ENCODE measurements at places on chromosomes 11 and 22.

GRCh38 chr11:20369826-20370225, 6.3 kb downstream of the HTATIP2 start:
- no peak for DNase-seq

GRCh38 chr11:105968021-105968697, 53.9 kb downstream of the MSANTD4 start:
- no peak for DNase-seq

DNA sequence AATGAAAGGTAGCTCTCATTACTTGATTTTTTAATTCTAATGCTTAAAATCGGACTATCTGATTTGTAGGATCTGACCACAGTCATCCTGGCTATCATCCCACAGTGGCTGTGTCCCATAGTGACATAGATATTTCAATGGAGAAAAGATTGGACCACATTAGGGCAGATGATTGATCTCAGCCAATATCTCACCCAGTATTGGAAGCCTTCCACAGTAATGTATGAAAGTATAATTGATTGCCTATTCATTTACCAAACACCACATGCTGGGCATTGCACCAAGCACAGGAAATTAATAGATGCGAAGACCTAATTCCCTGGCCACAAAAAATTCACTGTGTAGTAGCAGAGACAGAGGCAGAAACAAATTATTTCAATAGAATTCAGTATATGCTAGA, 37.6 kb downstream of the FZD4 start:
- no peak for DNase-seq

DNA sequence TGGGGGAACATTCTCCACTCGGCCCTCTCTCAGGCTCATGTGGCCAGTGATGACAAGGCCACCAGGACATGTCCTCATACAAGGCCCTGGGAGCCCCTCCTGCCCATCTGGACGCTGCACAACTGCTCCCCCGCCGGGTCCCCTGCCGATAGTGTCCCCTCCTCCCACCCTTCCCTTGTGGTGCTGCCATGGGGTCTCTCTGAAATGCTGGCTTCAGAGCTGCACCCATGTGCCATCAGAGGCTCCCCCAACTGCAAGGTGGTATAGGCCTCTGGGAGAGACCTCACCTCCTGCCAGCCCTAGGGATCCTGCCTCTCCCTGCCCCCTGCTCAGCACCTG, 113.0 kb downstream of the KCNQ1OT1 start:
- DNase-seq = no peak

DNA sequence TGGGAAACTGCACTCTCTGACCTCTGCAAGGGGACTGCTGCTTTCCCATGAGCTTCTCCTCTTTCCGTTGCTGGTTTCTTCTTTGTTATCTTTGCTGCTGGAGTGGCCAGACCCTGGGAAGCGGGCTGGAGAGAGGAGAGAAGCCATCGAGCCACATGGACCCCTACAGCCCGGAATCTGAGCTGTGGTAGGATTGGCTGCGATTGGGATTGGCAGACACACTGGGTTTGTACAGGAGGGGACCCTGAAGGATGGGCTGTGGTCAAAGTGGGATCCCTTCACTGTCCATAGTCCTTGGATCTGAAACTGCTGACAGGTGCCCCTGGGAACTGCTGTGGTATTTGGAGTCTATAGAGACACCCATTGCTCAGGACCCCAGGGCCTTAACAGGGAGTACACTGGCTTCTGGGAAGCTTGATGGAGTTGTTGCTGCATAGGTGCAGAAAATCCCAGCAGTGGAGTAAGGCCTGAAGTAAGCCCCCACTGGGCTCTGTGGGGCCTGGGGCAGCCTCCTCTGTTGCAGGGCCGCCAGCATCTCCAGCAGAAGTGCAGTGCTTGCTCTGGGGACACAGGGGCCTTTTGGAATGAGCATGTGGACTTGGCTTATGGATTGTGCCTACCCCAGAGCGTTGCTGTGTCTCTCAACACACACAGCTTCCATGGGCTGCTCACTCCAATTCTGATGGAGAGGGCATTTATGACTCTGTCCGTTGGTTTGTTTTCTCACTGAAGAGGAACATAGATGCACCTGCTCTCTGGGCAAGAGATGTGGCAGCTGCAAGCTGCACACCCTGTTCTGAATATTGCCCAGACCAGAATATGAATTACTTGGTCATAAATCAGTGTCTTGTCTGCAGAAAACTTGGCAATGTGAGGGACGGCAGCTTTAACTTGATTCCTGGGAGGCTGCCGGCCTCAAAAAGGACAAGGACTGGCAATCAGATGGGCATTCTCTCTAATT, 32.0 kb downstream of the BCR start:
- DNase-seq = no peak

GRCh38 chr11:34585735-34586487, 35.0 kb upstream of the EHF start:
- DNase-seq = no peak

- DNase-seq = no peak
These were observed 9.1 kb downstream of the PITPNM1 start for GRCh38 chr11:67496113-67496512.

DNA sequence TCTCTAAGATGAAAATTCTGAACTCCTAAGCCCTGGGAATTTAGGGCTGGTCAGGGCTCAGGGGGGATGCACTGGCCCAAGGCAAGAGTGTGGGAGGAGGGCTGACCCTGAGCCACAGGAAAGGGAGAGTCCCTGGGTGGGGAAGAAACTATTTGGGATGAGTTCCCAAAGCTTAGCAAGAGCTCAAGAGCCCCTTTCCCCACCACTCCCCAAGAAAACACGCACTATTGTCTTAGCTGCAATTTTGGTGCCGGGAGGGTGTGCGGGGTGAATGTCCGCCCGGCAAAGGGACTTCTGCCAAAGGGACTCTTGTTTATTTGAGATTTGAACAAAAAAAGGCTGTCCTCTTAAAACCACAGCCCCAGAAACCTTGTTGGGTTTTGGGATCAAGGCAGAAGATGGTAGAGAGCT, 37.0 kb downstream of the KIAA1671 start:
- DNase-seq = no peak

GRCh38 chr11:35223371-35223796, 84.4 kb downstream of the CD44 start:
- no peak for DNase-seq

- no peak for DNase-seq
These were observed 197.2 kb upstream of the PITPNB start for GRCh38 chr22:28116219-28116673.

All from stimulated activated CD8-positive, alpha-beta memory T cell treated with anti-CD3 and anti-CD28 coated beads, Interleukin-15, amount 100 ng/mL, for 4 hours (primary cell).